ENCODE measurements at places on chromosomes 12 and 14. TPM values are rescaled to one million over a fixed set of nuclear protein-coding genes. Genes with fewer than 3 reads are reported as not detected.
A peak's percentile ranks its signal among the peaks of the same experiment; 100 is the strongest.

Gene STAB2
- 0.25 TPM for total RNA-seq

Gene IKZF4
- 4.4 TPM for total RNA-seq

Gene GNB3
- 5.2 TPM for total RNA-seq

Gene UNG
- 29.2 TPM for total RNA-seq

Gene OAS1
- 30.9 TPM for total RNA-seq

Gene SCN8A
- total RNA-seq: 3.7 TPM

Gene SCNN1A
- total RNA-seq: 55.2 TPM

GRCh38 chr12:127677537-127678131, 589.3 kb upstream of the TMEM132C start:
- H3K27ac ChIP-seq: no peak overlapping the region
- H3K27me3 ChIP-seq: no peaks in the 10 kb centered on the region
- H3K36me3 ChIP-seq: no peaks in the 10 kb centered on the region

GRCh38 chr14:69964841-69965240, 85.6 kb downstream of the SMOC1 start:
- H3K27me3 ChIP-seq: no peaks in the 10 kb centered on the region
- no peak overlapping the region for H3K27ac ChIP-seq
- no peak for DNase-seq

GRCh38 chr12:129676411-129676810, 227.4 kb downstream of the TMEM132D start:
- H3K4me1 ChIP-seq: no peaks in the 10 kb centered on the region
- no peak for DNase-seq
- H3K27me3 ChIP-seq: no peaks in the 10 kb centered on the region
- H3K27ac ChIP-seq: no peak overlapping the region

- H3K27ac ChIP-seq: no peak overlapping the region
- H3K4me3 ChIP-seq: no peak overlapping the region
- H3K4me1 ChIP-seq: no peaks in the 10 kb centered on the region
- H3K27me3 ChIP-seq: no peaks in the 10 kb centered on the region
- no peaks in the 10 kb centered on the region for H3K36me3 ChIP-seq
- DNase-seq: no peak
Observed at GRCh38 chr12:89016970-89017778, 335.1 kb downstream of the DUSP6 start.

- H3K36me3 ChIP-seq: peaks cover 30% of the 10 kb centered on the region
- H3K27ac ChIP-seq: no peak overlapping the region
- H3K4me3 ChIP-seq: no peak overlapping the region
- no peak for DNase-seq
Observed at GRCh38 chr12:64461634-64462414, 9.9 kb downstream of the TBK1 start.

- H3K27ac ChIP-seq: no peak overlapping the region
- H3K4me1 ChIP-seq: peaks cover 20% of the 10 kb centered on the region
- no peaks in the 10 kb centered on the region for H3K36me3 ChIP-seq
- H3K27me3 ChIP-seq: no peaks in the 10 kb centered on the region
- no peak overlapping the region for H3K4me3 ChIP-seq
- no peak for DNase-seq
Observed at GRCh38 chr12:1470051-1470450, 124.3 kb downstream of the FBXL14 start.

DNA sequence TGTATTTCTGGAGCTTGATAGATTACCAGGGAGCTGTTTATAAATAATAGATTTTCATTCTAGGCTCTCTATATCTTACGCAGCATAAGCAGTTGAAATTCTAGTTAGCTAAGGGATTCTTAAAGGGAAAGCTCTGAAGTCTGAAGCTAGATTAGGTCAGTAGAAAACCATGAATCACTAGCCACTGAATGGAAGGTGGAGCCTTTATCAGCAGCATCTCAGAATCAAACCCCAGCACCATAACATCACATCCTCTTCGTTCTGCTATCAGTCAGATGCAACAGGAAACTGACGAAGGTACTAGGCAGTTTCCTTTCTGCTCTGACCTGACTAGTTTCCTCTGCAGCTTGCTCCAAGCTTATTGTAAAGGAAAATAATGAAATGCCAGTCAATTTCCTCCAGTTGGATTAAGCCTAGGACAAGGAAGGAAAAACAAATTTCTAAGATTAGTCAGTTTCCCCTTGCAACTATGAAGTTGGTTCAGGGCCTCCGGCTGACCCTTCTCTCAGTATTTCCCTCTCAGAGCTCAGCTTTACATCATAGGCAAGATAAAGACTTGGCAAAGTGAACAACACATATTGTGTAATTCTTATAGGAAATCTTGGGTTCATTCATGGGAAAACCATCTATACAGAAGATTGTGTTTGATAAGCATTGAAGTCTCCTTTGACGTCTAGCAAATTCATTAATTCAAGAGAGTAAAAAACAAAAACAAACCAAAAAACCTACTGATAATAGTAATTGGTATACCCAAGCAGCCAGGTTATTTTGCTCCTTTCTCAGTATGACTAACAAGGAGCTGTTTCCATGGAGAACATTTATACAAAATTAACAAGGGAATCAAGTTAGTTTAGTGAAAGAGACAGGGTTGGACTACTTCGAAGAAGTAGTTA, 43.4 kb upstream of the CFAP54 start:
- no peaks in the 10 kb centered on the region for H3K4me1 ChIP-seq
- no peaks in the 10 kb centered on the region for H3K27me3 ChIP-seq
- no peak for DNase-seq
- no peak overlapping the region for H3K4me3 ChIP-seq

DNA sequence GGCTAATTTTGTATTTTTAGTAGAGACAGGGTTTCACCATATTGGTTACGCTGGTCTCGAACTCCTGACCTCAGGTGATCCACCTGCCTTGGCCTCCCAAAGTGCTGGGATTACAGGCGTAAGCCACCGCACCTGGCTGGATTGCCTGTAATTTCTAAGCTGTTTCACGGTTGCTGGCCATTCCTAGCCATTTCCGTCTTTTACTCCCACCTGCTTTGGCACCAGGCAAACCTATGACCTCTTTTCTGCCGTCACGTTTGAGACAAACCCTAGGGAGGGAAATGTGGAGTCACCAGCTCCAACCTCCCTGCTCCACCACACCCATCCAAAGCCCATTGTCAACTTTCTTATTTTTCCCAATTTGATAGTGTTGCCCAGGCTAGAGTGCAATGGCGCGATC, 1.2 kb downstream of the GPR132 start:
- DNase-seq: no peak
- H3K4me1 ChIP-seq: peaks cover 13% of the 10 kb centered on the region
- H3K4me3 ChIP-seq: peak overlapping the region; percentile 35
- no peaks in the 10 kb centered on the region for H3K27me3 ChIP-seq
- H3K27ac ChIP-seq: no peak overlapping the region

- no peak overlapping the region for H3K4me3 ChIP-seq
- no peaks in the 10 kb centered on the region for H3K4me1 ChIP-seq
- H3K27ac ChIP-seq: no peak overlapping the region
- no peaks in the 10 kb centered on the region for H3K27me3 ChIP-seq
Observed at GRCh38 chr12:117344716-117345115, 16.7 kb downstream of the NOS1 start.

GRCh38 chr12:64525461-64526160, 73.7 kb downstream of the TBK1 start:
- H3K27me3 ChIP-seq: no peaks in the 10 kb centered on the region
- no peaks in the 10 kb centered on the region for H3K4me1 ChIP-seq
- H3K36me3 ChIP-seq: no peaks in the 10 kb centered on the region
- no peak overlapping the region for H3K27ac ChIP-seq
- no peak for DNase-seq

GRCh38 chr14:92969871-92970270, 46.9 kb downstream of the CHGA start:
- DNase-seq: no peak
- no peaks in the 10 kb centered on the region for H3K27me3 ChIP-seq
- H3K27ac ChIP-seq: no peak overlapping the region
- no peak overlapping the region for H3K4me3 ChIP-seq
- H3K4me1 ChIP-seq: peaks cover 34% of the 10 kb centered on the region
- H3K36me3 ChIP-seq: no peaks in the 10 kb centered on the region

- peaks cover 32% of the 10 kb centered on the region for H3K36me3 ChIP-seq
- peak overlapping the region; percentile 94 for H3K27ac ChIP-seq
- no peak overlapping the region for H3K4me3 ChIP-seq
- H3K27me3 ChIP-seq: no peaks in the 10 kb centered on the region
- peaks cover 99% of the 10 kb centered on the region for H3K4me1 ChIP-seq
Observed at GRCh38 chr12:109464642-109465351, 12.3 kb downstream of the KCTD10 start.

DNA sequence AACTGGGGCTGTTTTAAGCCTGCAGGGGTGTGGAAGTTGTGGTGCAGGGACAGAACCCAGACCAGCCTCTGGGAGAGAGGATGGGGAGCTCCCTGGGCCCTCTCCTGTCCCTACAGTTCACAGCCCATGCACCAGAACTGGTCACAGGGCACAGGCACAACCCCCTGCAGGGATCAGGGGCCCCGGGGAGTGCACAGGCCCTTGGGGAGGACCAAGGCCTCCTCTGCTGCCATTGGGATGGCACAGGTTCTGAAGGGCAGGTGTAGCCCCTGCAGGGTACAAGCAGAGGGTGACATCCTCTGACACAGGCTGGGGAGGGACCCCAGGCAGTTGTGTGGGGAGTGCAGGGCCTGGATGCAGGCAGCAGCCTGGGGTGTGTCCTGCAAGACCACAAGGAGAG, 66.4 kb upstream of the SFSWAP start:
- DNase-seq: no peak
- H3K27ac ChIP-seq: no peak overlapping the region
- H3K4me3 ChIP-seq: no peak overlapping the region
- H3K27me3 ChIP-seq: no peaks in the 10 kb centered on the region
- H3K4me1 ChIP-seq: no peaks in the 10 kb centered on the region

DNA sequence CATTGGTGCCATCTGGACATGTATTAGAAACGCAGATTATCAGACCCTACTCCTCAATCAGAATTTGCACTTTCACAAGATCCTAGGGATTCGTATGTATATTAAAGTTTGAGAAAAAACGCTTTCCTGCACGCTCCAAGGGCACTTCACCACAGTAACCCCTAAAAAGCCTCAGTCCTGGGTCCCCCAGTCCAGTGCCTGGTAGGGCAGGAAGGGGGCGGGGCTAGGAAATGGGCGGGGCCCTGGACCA, 369 bp downstream of the DEPDC4 start:
- peak overlapping the region; percentile 96 for H3K27ac ChIP-seq
- H3K36me3 ChIP-seq: no peaks in the 10 kb centered on the region
- peak overlapping the region; percentile 87 for H3K4me3 ChIP-seq
